ENCODE measurements at places on chromosomes 6 and 20. TPM values are rescaled to one million over a fixed set of nuclear protein-coding genes. Genes with fewer than 3 reads are reported as not detected.

DNA sequence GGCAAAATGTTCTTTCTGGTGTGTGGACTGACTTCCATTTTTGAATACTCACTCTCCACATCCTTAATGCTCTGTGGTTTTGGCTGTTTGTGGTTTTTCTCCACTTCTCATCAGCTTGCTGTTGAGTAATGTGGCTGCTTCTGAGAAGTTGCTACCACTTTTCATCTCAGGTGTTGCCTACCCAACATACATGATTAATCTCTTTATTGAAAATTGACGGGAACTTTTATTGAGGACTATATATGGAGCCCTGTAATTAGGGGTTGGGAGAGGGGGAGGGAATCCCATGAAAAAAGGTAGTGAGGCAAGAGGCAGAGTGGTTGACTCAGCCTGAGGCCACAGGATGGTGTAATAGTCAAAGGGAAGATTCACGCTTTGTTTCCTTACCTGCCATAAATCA, 17.6 kb downstream of the IL22RA2 start:
- DNase-seq: no peak

DNA sequence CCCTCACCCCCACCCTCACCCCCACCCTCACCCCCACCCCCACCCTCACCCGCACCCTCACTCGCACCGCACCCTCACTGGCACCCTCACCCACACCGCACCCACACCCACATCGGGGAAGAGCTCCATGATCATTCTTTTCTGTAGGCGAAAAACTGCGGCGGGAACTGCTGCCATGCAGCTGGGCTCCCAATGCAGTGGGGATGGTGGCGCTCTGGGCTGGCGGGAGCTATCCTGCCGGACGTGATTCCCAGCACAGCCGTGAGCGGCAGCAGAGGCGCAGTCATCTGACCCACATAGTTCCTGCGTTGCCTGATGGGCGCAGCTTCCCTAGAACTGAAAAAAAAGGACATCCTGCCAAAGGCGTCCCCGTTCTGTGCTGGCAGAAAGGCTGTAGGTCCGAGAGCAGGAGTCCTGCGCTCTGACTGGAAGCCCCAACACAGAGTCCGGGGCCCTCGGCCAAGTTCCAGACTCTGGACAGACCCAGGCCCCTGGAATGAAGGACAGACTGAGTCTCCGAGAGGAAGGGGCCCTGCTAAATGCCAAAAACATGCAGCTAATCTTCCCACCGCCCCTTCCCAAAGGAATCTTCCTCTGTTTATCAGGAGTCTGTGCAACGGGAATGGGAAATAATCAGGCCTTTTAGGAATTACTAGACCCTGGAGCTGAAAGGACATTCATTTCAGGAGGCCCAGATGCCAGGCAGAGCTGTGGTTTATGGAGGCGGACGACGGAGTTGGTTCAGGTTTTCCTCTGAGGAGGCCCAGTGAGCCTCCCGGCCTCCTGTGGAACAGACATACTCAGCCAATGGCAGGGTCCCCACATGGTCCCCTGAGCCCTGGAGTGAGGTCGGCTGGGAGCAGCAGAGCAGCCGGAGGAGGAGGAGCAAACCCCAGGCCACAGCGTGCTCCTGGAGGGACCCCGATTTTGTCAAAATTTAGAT, 14.1 kb upstream of the TCFL5 start:
- DNase-seq: peak; percentile 93

- no peak for DNase-seq
These were observed 38.0 kb downstream of the CITED2 start for GRCh38 chr6:139336488-139336887.

DNA sequence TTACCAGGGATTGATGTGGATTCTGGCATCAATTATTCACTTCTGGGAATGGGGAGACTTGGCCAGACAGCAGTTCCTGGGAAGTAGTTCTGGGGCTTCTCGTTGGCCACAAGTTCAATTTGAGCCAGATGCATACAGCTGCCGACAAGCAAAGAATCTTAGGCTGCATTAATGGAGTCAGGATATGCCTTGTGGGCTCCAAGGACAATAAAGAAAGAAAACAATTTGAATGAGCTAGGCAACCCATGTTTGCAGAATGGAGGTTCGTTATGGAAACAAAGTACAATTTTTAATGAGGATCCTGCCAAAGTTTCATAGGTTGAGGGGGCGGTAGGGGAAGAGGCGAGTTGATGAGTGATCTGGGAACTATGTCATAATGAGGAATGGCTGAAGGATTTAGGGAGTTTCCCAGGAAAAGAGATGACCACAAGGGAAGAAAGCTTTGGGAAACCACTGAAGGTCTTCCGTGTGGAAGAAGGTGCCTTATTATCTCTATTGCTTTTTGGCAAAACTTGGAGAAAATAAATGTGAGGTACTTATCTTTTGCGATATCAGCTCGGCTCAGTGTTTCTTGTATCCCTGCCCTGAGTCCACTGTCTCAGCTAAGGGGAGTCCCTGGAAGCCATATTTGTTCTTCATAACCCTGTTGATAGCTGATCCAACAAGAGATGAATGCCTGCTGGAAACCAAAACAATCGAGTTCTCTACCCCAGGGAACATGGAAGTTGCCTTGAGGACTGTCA, 181.0 kb upstream of the ZNF217 start:
- DNase-seq: no peak

GRCh38 chr6:92267335-92267734, 1152.0 kb downstream of the EPHA7 start:
- no peak for DNase-seq

GRCh38 chr6:34596798-34597197, 40.7 kb upstream of the SPDEF start:
- DNase-seq: no peak

- DNase-seq: no peak
These were observed 586 bp upstream of the NUP153 start for GRCh38 chr6:17707371-17707651.

- no peak for DNase-seq
These were observed 159.9 kb upstream of the PCSK2 start for GRCh38 chr20:17066902-17067301.

DNA sequence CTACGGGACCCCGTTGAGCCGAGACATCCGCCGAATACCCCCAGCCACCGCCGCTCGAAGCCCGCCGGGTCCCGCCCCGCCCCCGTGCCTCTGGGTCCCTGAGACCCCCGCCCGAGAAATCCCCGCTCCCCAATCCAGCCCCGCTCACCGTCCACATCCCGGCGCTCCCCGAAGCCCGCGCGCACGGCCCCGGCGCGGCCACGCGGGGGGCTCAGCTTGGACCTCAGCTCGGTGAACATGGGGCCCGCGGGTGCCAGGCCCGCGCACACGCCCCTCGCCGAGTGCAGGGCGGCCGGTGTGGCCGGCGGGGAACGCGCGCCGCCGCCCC, 249 bp downstream of the SAMD10 start:
- DNase-seq: no peak

- DNase-seq: no peak
These were observed 18.7 kb upstream of the TRPC4AP start for GRCh38 chr20:35111141-35111888.

- no peak for DNase-seq
These were observed 470.5 kb downstream of the COL12A1 start for GRCh38 chr6:74735304-74735703.

DNA sequence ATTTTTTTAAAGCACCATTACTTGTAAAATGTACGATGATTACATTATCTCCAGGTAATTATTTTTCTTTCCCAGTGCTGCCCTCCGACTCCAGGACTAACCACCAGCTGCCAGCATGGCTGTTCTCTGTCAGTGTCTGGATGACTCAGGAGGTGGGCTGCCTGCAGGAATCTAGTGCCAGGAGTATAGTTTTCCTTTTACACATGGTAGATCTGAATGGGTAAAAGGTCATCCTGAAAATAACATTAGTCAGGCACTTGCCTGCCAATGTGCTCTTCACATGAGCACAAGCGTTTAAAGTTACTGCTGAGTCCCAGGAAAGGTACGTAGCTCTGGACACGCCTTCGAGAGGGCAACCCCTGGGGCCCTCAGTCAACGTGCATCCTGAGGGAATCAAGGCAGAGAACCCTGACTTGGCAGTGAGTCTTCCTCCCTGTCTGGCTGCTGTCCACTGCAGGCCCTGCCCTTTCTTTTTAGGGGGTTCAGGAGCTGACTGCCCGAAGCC, 2.4 kb downstream of the DYNLT1 start:
- no peak for DNase-seq

The HLA-DPA1 gene
- total RNA-seq: 44.4 TPM

The MATN4 gene
- 0.56 TPM for total RNA-seq

The GGT7 gene
- total RNA-seq: 11.1 TPM

The HDGFL1 gene
- total RNA-seq: not detected

The CST7 gene
- 2.5 TPM for total RNA-seq

Measured in posterior vena cava (tissue), 2 donors.